ENCODE measurements at places on chromosomes 7 and 10. TPM values are rescaled to one million over a fixed set of nuclear protein-coding genes. Genes with fewer than 3 reads are reported as not detected.

ADK gene
- 38.3 TPM for total RNA-seq

EMX2 gene
- total RNA-seq: not detected

DOCK4 gene
- total RNA-seq: 7.2 TPM

NAT16 gene
- 0.17 TPM for total RNA-seq

FEZF1 gene
- total RNA-seq: not detected

MYL7 gene
- not detected for total RNA-seq

CREB3L2 gene
- total RNA-seq: 39.4 TPM

DDC gene
- 1.8 TPM for total RNA-seq

CALML5 gene
- total RNA-seq: not detected

ARMH3 gene
- 12.3 TPM for total RNA-seq

ADIRF gene
- not detected for total RNA-seq

GIMAP1 gene
- not detected for total RNA-seq

CAPZA2 gene
- total RNA-seq: 126 TPM
